NCI-H1105 (cell line): ENCODE measurements at places on chromosomes 1 and 21.

- no peak for DNase-seq
Measured at GRCh38 chr1:45407629-45408287, 67.5 kb upstream of the MUTYH start.

DNA sequence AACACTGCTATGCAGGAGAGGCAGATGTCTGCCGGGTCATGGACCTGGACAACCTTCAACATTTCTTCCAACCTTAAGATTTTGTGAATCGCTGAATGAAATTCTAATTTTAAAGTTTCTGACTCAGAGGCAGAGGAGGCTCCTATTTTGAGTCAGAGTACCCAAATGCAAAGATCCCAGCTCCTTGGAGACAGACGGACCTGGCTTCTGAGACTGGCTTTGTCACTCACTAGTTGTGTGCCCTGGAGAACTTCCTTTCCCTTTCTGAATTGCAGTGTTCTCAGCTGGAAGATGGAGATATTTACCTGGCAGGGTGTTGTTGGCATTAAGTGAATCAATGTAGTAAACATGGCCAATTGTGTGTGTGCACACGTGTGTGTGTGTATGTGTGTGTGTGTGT is 51.9 kb downstream of the IER5 start:
- no peak for DNase-seq

DNA sequence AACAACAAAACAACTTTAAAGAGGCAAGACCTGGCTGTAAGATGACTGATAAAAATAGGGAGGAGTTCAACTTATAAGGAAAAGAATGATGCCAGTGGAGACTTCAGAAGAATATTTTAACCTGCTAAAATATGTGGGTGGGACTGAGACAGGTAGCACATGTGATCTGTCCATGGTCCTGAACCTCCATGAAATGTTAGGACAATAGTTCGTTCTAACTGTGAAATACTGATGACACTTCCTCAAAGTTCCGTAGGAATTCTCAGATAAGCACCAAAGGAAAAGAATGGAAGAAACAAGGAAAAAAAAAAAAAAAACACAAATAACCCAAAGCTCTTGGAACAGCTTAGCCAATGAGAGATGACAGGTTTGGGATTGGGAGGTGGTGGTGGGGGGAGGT is 44.7 kb downstream of the CDC42BPA start:
- no peak for DNase-seq

- no peak for DNase-seq
Measured at GRCh38 chr1:228283476-228284147, 75.8 kb downstream of the OBSCN start.

DNA sequence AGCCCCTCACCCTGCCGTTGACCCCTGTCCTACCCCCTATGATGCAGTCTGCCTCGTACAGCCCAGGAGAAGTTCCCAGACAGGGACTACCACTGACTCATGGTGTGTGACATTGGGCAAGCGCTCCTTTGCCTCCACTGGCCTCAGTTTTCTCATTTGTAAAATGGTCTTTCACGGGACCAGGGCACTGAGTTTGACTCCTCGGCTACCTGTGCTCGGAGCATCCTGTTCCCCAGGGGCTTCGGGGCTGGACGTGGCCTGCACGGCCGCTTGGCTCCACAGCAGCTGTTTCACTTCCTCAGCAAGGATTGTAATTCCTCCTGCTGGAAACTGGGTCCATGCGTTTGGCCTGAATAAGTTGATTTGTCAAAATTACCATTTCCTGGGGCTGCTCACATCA is 277.3 kb downstream of the MATN1 start:
- DNase-seq: no peak

DNA sequence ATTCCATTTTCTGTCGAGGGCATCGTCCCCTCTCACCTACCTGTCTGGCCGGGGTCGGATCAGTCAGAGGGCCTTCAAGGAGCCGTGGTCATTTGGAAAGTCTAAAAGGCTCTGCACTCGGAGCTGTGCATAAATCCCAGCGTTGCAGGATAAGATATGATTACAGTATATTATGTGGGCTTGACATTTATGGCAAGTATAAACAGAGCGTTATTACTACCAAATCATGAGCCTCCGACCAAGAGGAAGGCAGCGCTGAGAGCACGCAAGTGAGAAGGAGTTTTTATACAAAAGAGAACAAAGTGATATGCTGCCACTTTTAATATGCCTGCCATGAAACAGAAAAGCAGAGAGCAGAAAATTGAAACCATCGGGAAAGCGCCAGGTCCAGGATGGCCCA is 419.4 kb upstream of the VAMP3 start:
- no peak for DNase-seq

GRCh38 chr1:156165083-156165482 is 11.7 kb downstream of the SEMA4A start:
- DNase-seq: no peak

- DNase-seq: no peak
Measured at GRCh38 chr1:168266644-168267186, 14.0 kb upstream of the TBX19 start.

- DNase-seq: no peak
Measured at GRCh38 chr1:27884006-27884954, 11.9 kb downstream of the THEMIS2 start.

DNA sequence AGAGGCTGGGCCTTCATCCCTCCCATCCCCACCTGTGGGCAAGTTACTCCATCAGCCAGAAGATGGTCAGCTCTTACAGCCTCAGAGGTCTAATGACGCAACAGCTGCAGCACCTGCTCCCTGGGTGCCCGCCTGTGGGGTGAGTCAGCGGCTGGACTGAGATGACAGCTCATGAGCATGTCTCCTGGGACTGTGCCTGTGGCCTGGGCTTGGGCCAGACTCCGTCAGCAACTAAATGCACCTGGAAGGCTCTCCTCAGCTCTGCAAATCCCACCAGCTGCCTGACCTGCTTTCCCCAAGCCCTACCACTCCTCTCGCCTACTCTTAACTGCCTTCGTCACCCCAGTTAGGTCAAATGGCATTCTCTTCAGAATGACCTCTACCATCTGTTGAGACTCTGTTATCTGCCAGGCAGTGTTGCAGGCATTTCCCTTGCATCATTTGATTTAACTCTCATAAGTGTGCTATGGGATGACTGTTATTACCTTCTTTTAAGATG is 47.7 kb downstream of the ETS2 start:
- DNase-seq: no peak
